ENCODE measurements at places on chromosomes 7 and 10. TPM values are rescaled to one million over a fixed set of nuclear protein-coding genes. Genes with fewer than 3 reads are reported as not detected.

DNA sequence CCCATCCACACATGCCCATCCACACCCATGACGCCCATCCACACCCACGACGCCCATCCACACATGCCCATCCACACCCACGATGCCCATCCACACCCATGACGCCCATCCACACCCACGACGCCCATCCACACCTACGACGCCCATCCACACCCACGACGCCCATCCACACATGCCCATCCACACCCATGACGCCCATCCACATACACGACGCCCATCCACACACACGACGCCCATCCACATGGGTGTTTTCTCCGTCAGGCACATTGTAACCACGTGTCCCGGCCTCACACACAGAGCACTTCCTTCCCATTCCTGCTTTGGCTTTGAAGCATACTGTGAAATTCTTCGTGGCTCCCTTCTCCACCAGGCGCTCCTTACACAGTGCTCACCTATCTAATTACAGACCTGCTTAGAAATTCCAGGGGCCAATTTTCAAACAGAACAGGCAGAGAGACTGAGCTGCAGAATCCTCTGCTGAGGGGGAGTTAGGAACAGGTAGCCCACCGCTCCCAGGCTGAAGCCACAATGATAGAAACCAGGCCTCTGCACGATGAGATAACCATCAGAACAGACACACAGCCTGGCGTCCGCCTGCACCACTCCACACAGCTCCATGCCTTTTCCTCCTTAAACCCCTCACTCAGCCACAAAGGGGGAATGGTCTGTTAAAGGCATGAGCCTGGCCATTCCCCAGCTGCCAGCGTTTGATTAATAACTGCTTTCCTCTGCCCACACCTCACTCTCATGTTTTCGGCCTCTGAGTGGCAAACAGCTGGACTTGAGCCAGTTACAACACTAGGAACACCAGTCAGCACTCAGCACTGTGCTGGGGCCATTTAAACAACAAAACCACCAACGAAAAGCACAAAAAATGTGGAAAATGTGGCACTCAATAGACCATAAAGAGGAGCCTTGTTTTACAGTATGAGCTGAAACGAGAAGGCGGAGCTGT lies 501.6 kb downstream of the PTPRN2 start:
- H3K4me1 ChIP-seq, result no peaks in the 10 kb centered on the region
- no peak overlapping the region for H3K27ac ChIP-seq
- no peaks in the 10 kb centered on the region for H3K27me3 ChIP-seq
- no peak for DNase-seq
- no peak overlapping the region for H3K4me3 ChIP-seq
- no peaks in the 10 kb centered on the region for H3K36me3 ChIP-seq

DNA sequence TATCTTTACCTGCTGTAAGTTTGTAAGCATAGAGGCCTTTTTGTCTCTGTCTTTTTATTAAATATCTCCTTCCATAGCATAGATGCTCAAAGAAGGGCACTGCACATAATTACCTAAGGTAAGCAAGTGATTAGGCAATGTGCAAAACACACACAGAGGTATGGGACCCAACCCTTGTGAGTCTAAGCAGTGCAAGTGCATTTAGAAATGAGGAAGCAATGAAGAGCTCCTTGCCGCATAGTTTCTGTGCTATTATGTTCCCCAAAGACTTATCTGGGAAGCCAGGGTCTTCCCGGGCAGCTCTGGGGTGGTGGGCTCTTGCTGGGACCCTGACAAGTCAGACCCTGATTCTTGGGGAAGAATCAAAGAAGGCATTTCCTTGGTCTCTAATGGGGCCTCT lies 13.5 kb upstream of the MGAM2 start:
- no peaks in the 10 kb centered on the region for H3K36me3 ChIP-seq
- H3K4me1 ChIP-seq, result no peaks in the 10 kb centered on the region
- no peak overlapping the region for H3K4me3 ChIP-seq

The DUSP5 gene
- total RNA-seq, result 6.9 TPM

DNA sequence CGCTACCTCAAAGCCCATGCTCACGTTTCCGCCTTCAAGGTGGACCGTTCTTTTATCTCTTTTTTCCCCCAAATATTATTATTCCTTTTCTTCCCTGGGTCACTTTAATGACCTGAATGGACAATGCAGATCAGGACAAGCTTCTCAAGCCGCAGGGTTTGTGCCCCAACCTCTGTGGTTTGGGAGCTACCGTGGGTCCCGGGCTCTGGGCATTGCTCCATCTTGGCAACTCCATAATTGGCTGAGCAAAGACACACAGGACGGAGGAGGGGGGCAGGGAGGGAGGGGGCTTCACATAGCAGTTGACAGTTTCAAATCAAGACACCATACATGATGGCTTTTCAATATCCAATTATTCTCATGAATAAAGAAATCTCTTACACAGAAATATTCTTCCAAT lies 308.1 kb upstream of the FZD8 start:
- no peaks in the 10 kb centered on the region for H3K27me3 ChIP-seq
- no peaks in the 10 kb centered on the region for H3K36me3 ChIP-seq
- DNase-seq, result no peak
- no peak overlapping the region for H3K4me3 ChIP-seq
- H3K4me1 ChIP-seq, result no peaks in the 10 kb centered on the region

- H3K27ac ChIP-seq, result no peak overlapping the region
- no peak overlapping the region for H3K4me3 ChIP-seq
- no peaks in the 10 kb centered on the region for H3K27me3 ChIP-seq
- peaks cover 5% of the 10 kb centered on the region for H3K4me1 ChIP-seq
Observed at GRCh38 chr10:61742812-61743211, 80.1 kb downstream of the CABCOCO1 start.

GRCh38 chr7:142855756-142856564 lies 1.1 kb downstream of the EPHB6 start:
- H3K36me3 ChIP-seq, result no peaks in the 10 kb centered on the region
- peak overlapping the region; percentile 56 for H3K4me3 ChIP-seq
- DNase-seq, result peak; percentile 84
- H3K27me3 ChIP-seq, result no peaks in the 10 kb centered on the region

DNA sequence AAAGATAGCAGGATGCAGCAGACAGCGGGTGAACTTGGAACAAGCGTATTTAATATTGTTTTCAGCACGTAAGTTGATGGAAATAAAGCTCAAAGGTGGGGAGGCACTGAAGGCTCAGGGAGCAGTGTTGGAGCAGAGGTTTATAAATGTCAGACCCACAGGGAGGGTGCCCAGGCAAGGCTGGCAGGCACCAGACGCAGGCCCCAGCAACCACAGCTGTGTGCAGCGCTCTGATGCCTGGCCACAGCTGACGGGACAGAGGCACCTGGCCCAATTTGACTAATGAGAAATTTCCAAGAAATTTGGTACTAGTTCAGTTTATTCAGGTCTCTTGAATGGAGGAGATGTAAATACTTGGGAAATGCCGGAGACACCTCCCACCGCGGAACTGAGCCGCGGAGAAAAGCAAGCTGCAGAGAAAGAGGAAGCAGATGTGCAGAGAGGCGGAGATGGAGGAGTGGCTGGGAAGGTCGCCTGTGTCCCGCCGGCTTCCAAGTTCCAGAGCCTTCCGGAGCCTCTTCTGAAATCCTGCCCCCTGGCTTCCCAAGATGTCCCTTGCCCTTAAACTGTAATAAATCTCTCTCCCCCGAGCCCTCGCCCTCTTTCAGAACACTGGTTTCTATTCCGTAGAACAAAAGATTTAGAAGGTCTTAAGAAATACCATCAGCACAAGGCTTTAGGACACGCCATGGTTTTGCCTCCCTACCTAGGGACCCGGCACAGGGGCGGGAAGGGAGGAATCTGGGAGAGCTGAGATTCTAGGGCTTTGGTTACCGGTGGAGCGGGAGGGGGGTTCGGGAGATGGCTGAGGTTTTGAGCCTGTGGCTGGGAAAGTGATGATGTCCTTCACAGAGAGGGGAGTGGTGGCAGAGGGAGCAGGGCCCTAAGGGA lies 38.4 kb upstream of the PLXNA4 start:
- no peak overlapping the region for H3K4me3 ChIP-seq
- no peaks in the 10 kb centered on the region for H3K4me1 ChIP-seq
- no peaks in the 10 kb centered on the region for H3K27me3 ChIP-seq

DNA sequence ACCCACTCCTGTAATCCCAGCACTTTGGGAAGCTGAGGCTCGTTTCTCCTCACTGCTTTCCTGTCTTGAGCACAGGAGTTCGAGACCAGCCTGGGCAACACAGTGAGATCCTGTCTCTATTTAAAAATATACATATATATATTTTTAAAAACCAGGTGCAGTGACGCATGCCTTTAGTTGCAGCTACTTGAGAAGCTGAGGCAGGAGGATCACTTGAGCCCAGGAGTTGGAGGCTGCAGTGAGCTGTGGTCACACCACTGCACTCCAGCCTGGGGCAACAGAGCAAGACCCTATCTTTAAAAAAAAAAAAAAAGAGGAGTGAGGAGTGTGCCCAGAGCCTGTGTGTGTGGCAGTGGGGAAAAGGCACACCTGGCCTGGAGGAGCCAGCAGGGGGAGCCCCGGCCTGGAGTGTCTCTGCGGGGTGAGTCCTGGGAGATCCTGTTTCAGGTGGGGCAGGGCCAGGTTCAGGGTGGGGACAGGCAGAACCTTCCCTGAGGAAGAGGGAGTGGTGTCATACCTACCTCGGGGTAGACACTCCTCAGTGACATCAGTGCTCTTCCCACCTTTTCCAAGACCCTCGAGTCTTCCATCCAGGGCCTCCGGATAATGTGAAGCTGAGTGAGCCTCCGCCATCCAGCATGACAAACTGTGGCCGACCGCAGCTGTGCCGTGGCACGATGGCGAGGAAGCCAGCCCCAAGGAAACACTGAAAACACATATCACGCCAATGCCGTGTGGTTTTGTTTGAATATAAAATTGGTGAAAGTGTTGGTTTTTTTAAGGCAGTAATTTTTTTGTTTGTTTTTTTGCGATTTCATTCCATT lies 9.0 kb upstream of the ARPC1B start:
- no peak overlapping the region for H3K4me3 ChIP-seq
- H3K27me3 ChIP-seq, result no peaks in the 10 kb centered on the region
- H3K27ac ChIP-seq, result no peak overlapping the region
- H3K4me1 ChIP-seq, result no peaks in the 10 kb centered on the region
- peaks cover 8% of the 10 kb centered on the region for H3K36me3 ChIP-seq

DNA sequence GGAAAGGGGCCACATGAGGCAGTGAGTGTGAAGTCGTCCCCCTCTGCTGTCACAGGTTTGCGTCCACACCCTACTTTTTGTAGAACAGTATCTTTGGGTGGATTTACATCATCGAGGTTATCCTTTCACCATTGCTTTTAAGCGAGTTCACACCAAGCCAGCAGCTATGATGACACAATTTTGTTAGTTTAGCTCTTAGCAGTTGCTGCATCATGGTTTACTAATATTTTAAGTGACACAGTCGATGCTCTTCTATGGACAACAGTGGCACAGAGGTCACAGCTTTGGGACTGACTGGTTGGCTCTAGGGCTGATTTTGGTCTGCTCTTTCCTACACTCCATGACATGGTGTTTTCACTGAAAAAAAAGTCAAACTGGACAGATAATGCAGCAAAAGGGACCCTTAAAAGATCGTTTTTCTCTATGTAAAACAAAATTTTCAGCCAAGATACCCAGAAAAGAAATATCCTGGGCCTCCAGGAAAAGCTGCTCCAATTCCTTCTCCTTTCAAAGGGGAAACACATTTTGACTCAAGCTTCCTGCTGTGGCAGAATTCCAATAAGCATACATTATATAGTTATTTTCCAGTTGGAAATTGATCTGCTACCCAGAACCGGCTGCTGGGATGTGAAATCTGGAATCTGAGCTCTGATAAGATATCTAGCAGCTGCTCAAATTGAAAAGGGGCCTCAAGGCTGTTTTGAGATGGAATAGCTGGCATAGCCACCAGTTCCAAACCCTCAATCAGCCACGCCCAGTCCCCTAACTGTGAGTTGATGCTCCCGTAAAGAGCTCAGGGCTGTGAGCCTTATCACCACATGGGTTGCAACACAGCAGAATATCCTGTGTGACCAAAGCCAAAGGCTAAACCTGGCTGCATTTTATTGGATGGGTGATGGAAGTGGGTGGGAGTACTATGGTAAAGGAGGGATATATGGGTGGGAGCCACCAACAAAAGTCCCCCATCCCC lies 114.2 kb downstream of the SMURF1 start:
- H3K27me3 ChIP-seq, result no peaks in the 10 kb centered on the region
- no peak overlapping the region for H3K4me3 ChIP-seq
- no peaks in the 10 kb centered on the region for H3K4me1 ChIP-seq
- DNase-seq, result no peak
- H3K36me3 ChIP-seq, result peaks cover 63% of the 10 kb centered on the region
- no peak overlapping the region for H3K27ac ChIP-seq

The PGAM1 gene
- 152 TPM for total RNA-seq

- DNase-seq, result no peak
- H3K27me3 ChIP-seq, result no peaks in the 10 kb centered on the region
- no peaks in the 10 kb centered on the region for H3K4me1 ChIP-seq
- H3K36me3 ChIP-seq, result peaks cover 2% of the 10 kb centered on the region
Observed at GRCh38 chr10:102554531-102554930, 50.8 kb downstream of the SUFU start.

- DNase-seq, result no peak
- H3K4me3 ChIP-seq, result no peak overlapping the region
- no peak overlapping the region for H3K27ac ChIP-seq
- H3K4me1 ChIP-seq, result no peaks in the 10 kb centered on the region
- no peaks in the 10 kb centered on the region for H3K27me3 ChIP-seq
- no peaks in the 10 kb centered on the region for H3K36me3 ChIP-seq
Observed at GRCh38 chr7:27947586-27948278, 207.8 kb downstream of the TAX1BP1 start.

DNA sequence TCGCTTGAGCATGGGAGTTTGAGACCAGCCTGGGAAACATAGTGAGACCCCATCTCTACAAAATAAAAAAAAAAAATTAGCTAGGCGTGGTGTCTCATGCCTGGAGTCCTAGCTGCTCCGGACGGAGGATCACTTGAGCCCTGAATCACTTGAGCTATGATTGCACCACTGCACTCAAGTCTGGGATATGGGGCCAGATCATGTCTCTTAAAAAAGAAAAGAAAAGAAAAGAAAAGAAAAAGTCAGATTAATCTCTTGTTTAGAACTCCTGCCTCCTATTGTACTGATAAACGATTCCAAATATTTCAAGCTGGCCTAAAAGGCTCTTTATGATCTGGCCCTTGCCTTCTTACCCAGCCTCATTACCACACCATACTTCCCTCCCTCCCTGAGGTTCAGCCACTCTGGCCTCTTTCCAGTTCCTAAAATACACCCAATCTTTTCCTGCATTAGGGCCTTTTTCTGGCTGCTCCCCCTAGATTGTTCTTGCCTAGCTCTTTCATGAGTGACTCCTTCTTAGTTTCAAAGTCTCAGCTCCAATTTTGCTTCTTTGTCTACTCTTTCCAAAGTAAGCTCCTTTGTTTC lies 41.7 kb downstream of the VCL start:
- DNase-seq, result no peak
- H3K27ac ChIP-seq, result no peak overlapping the region
- H3K36me3 ChIP-seq, result peaks cover 3% of the 10 kb centered on the region
- no peaks in the 10 kb centered on the region for H3K27me3 ChIP-seq
- H3K4me1 ChIP-seq, result peaks cover 2% of the 10 kb centered on the region

- H3K27ac ChIP-seq, result no peak overlapping the region
- H3K36me3 ChIP-seq, result no peaks in the 10 kb centered on the region
- H3K4me3 ChIP-seq, result no peak overlapping the region
- DNase-seq, result no peak
Observed at GRCh38 chr10:34809796-34810195, 5.3 kb downstream of the PARD3 start.

DNA sequence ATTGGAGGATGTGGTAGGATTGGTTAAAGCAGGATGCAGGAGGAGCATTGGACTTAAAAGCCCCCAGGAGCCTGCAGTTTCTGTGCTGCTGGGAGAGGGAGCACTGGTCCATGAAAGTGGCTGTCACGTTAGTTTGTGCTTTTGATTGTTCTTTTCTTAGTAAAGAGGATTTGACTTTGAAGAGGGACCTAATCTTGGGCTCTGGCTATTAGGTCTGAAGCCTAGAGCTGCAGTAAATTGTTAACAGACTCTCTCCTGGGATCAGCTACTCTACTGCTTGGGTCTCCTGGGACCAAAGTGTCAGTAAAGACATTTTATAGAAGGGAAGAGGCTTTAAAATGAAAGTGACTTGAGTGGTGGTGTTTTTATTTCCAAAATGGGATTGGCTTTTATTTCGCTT lies 3.7 kb downstream of the ZFYVE27 start:
- H3K36me3 ChIP-seq, result no peaks in the 10 kb centered on the region
- no peak overlapping the region for H3K27ac ChIP-seq
- no peaks in the 10 kb centered on the region for H3K27me3 ChIP-seq
- DNase-seq, result peak; percentile 5
